Esophagus mucosa (tissue), 1 donor: ENCODE measurements at places on chromosomes 7 and 10. TPM values are rescaled to one million over a fixed set of nuclear protein-coding genes. Genes with fewer than 3 reads are reported as not detected.

DNA sequence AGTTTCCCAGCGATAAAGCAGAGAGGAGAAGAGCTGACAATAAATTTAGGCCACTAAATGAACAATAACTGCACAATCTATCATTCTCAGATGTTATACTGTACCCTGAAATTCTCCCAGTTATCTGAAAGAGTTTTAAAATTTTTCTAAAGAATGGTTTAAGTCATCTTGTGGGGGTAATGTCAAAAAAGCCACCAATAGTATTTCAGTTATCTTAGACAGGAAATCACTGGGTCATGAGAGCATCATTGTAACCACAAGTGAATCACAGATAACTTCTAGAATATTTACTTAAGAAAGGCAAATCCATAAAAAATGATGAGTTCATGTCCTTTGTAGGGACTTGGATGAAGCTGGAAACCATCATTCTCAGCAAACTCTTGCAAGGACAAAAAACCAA lies 147.1 kb downstream of the DNAJB9 start:
- ATAC-seq = no peak

DNA sequence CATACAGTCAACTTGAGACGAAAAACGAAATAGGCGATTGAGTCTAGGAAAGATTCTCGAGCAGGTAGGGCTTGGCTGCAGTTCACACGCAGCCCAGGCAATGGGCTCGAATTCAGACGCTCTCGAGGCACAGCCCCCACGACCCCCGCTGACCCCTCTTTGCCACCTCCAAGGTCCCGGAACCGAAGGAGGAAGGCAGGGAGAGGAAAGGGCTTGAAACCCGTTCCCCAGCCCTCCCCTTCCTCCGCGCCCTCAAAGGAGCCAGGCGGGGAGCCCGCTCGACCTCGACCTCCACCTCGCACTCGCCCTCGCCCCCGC lies 441 bp downstream of the CCDC186 start:
- ATAC-seq = peak; percentile 9

DNA sequence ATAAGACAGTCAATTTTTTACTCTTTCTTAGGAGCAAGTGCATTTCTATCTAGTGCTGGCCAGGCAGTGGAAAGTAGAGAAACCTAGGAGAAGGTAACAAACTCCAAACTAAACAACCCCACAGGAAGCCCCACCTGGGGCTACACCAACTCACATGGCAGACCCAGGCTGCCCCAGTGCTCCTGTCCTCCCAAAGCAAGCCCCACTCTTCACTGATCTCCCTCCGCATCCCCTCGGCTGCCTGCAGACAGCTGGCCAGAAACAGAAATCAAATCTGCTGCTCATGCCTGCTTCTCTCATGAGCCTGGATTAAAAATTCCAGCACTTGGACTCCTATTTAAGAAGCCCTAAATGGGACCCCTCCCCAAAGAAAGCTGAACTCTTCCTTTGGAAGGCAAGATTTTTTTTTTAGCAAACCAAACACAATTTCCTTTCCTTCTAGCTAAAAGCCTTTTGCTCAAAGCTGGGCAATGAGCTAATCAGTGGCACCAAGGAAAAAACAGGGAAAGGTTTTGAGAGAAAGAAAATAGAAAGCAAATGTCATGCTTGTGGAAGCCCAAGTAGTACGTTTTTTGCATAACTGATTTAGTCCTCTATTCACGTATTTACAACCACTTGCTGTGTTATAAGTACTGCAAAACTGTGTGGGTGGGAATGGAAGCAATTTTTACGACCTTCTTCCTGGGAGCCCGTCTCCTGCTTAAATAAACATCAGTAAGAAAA lies 10.8 kb downstream of the PDE1C start:
- ATAC-seq = no peak

DNA sequence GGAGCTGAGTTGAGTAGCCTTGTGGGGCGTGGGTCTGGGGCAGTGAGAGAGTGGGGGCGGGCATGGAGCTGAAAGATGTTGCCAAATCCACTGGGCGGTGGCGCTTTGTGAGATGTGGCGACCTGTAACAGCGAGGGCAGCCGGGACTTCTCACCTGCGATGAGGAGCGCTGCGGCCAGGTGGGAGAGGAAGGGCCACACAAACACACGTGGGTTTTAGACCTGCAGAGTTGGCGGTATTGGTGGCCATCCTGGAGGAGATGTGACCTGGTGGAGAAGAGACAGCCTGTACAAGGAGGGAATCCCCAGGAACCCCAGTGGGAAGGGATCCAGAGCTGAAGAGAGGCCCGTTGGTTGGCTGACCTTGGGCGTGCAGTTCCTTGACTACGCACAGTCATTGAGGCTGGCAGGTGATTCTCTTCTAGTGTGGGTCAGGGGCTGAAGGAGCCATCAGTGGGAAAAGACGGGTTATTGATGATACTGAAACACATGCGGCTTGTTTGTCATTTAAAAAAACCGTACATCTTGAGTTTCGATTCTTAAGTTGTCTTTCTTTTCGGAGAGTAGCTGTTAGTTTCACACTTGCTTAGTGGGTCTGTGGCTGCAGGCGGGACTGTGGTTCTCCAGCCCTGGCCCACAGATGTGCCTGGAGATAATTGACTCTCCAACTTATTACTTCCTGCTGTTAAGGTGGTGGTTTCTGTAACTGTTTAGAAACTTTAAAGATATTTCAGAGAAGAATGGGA lies 2.4 kb downstream of the CHST12 start:
- no peak for ATAC-seq

DNA sequence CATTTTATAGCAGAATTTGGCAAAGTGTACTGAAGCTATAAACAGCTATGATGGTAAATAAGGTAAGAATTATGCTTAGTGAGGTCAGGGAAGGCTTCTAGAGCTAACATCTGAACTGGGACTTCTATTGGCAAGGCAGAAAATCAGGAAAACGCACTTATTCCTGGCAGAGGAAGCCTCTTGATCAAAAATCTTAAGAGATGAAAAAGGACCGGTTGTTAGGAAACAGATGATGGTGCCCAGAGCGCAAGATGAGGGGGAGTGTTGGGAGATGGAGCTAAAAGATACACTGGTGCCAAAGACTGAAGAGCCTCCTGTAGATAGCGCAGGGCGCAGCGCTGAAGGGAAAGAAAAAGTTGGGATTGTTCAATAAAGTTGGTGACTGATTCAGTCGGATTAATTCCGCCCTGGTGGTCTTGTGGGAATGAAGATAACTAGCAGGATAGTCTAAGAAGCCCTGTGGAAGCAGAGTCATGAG lies 550 bp upstream of the CALU start:
- peak; percentile 9 for ATAC-seq

DNA sequence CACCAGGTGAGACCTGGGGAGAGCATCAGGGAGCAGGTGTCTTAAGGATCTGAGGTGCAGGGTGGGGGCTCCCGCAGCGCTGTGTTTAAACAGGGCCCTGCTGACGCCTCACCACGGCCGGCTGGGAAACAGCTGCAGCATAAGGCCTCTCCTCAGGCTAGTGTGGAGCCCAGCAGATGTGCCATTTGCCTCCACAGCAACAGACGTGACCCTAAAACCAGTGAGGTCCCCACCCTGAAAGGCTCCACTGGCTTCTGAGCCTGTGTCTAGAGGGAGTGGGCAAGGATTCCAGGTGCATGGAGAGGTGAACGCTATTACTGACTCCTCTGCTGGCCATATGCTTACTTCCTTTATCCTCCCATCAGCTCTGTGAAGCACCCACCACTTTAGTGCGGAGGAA lies 47.8 kb downstream of the SYPL1 start:
- ATAC-seq = no peak

DNA sequence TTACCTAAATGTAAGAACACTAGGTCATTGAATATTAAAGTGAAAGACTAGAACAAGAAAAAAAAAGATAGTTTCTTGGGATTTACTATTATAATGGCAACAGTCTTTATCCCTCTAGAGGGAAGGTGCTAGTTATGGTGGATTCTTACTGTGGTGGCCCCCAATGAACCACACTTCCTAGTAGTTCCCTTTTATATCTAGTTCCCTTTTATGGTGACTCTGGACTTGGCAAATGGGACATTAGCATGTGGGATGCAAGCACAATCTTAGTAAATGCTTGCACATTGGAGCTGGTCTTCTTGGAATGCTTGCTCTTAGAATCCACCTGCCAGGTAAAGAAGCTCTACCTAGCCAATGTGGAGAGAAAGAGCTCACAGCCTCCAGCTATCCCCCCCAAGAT lies 430.2 kb downstream of the LRMDA start:
- ATAC-seq = no peak

DNA sequence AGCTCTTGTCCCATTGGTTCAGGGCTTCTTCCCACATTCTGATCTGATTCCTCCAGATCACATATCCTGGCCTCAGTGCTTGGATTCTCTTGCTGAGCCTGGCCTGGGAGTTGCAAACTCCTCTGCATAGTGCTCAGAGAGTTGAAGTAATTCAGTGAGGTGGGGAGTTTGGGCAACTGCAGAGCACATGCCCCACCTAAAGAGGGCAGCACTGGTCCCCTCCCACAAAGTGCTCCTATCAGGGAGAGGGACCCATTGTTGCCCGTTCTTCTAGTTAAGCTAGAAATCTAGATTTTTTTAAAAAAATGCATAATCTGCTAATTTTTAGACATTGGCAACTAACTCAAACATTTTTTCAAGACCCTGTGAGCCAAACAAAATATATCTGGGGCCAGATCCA lies 45.1 kb downstream of the CHN2 start:
- ATAC-seq = peak; percentile 46

DNA sequence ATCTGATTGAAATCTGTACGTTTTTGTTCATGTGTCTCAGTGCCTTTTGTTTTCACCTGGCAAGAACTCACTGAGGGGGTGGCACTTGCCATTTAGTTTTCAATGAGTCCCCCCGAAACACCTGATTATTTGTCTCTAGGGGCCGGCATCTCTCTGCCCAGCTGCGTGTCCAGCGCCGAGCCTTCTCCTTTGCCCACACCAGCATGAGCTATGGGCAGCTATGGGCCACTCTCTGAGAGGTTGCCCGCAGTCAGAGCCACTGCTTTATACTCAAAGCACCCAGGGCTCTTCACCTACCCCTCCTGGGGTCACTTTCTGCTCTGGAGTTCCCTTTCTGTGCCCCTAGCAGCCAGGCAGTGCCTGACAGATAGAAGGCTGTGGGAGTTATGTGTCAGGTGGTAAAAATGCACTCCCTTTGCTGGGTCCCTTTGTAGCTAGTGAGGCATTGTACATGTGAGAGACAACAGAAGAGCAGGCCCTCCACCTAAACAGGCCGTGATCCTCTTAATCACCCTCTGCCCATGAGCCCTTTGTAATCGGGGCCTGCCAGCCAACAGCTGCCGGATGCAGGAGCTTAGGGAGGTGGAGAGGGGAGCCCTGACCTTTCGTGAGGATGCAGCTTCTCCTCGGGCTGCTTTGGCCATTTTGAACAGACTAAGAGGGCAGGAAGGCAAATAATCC lies 133.1 kb upstream of the NPS start:
- ATAC-seq = no peak

GRCh38 chr7:2904202-2904601 lies 60.1 kb upstream of the GNA12 start:
- ATAC-seq = no peak

DNA sequence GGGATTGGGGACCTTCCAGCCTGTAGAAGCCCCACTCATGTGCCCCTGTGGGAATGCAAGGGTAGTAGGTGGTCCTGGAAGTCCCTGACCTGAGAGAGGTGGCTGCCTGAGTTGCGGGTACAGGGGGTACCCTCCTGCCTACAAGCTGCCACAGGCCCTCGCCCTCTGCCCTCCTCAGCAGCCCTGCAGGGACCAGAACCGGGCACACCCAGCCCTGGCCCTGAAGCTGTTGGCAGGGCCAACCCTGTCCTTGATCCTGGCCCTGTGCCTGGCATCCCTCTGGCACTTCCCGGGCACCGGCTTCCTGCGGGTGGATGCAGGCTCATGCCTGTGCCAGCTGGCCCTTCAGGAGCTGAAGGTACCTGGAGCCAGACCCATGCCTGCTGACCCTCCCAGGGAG lies 54.9 kb upstream of the ELN start:
- ATAC-seq = peak; percentile 41

GRCh38 chr7:94594882-94595281 lies 61.1 kb downstream of the SGCE start:
- no peak for ATAC-seq

GRCh38 chr10:86401588-86402282 lies 35.1 kb upstream of the GRID1 start:
- no peak for ATAC-seq

DNA sequence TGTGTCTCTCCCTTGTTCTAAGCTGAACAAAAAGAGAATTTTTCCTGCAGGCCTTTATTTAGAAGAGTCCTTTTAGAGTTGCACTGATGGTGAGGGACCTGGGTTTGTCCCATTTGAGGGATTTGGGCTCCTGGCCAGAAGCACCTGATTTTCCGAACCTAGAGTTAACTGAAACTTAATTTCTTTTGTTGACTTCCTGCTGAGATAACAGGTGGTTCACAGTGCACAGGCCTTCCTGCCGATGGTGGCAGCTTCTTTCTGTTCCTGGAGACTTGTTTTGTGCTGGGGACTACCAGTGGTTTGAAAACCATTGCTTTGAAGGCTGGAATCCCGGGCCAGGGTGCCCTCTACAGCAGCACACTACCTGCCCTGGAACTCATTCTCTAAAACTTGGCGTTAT lies 99.2 kb downstream of the SUGCT start:
- ATAC-seq = no peak

DNA sequence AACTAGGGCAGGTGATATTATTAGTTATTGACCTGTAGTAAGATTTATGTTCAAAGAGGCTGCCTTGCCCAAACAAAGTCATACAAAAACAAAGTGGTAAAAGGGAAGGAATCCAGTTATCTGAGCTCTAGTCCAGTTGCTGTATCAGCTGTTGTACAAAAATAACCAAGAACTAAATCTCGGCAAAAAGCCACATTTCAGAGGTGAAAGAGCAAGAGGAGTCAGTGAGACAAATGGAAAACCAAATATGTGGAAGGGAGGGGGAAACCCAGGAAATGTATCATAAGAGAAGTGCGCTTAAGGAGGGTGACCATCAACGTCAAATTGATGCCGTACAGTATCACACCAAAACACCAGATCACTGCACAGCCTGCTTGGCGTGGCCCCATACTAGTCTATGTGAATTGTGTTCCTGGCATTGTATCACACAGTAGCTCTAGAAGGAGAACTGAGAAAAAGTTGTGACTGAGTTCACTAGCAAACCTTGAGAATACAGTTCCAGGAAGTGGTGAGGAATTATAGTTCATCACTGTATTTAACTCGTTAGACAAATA lies 6.4 kb downstream of the AGBL3 start:
- no peak for ATAC-seq

GRCh38 chr10:71821909-71822763 lies 28.9 kb downstream of the PSAP start:
- ATAC-seq = no peak

GRCh38 chr10:102401735-102402511 lies 6.4 kb downstream of the NFKB2 start:
- ATAC-seq = peak; percentile 62

DNA sequence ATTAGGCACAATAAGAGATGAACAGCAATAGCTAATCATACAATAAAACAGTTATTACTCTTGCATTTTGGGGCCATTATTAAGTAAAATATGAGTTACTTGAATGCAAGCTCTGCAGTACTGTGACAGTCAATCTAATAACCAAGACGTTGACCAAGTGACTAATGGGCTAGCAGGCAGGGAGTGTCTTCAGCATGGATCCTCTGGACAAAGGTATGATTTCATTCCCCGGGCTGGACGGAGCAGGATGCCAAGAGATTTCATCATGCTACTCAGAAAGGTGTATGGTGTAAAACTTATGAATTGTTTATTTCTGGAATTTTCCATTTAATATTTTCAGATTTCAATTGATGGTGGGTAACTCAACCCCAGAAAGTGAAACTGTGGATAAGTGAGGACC lies 80.9 kb downstream of the SHH start:
- peak; percentile 84 for ATAC-seq

ASB10 gene
- not detected for total RNA-seq

PNPLA8 gene
- total RNA-seq = 19.7 TPM

NCAPG2 gene
- 24.1 TPM for total RNA-seq

PALD1 gene
- 4.6 TPM for total RNA-seq
